ENCODE measurements at places on chromosomes 6 and 20. TPM values are rescaled to one million over a fixed set of nuclear protein-coding genes. Genes with fewer than 3 reads are reported as not detected.

DNA sequence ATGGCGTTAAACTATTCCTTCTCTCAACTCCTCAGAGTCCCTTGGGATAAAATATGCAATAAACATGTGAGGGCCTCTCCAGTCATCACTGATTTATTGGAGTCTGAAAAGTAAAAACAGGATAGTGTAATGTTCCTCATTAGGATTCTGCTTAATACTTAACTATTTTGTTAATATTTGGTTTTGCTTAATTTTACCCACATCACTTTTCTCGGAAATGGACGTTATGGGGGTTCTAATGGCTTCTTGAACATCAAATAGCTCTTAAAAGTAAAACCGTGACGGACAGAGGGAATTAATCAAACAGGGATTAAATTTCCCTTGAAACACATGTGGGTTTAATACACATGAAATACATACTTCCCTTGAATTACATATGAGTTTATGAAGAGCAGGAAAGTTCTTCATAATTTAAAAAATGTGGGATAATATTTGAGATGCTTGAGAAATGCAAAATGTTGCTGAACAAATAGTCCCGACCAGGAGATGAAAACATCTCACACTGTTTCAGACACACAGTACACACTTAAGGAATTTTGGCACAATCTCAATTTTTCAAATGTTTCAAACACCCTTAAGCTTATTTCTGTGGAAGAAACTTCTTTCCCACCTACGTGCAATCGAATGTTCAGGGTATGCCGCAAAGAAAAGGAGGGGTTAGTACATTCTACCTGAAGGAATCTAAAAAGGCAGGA, 38.4 kb upstream of the EIF2S2 start:
- H3K36me3 ChIP-seq: no peaks in the 10 kb centered on the region
- no peak for DNase-seq
- H3K27ac ChIP-seq: no peak overlapping the region
- H3K4me1 ChIP-seq: peaks cover 6% of the 10 kb centered on the region

DNA sequence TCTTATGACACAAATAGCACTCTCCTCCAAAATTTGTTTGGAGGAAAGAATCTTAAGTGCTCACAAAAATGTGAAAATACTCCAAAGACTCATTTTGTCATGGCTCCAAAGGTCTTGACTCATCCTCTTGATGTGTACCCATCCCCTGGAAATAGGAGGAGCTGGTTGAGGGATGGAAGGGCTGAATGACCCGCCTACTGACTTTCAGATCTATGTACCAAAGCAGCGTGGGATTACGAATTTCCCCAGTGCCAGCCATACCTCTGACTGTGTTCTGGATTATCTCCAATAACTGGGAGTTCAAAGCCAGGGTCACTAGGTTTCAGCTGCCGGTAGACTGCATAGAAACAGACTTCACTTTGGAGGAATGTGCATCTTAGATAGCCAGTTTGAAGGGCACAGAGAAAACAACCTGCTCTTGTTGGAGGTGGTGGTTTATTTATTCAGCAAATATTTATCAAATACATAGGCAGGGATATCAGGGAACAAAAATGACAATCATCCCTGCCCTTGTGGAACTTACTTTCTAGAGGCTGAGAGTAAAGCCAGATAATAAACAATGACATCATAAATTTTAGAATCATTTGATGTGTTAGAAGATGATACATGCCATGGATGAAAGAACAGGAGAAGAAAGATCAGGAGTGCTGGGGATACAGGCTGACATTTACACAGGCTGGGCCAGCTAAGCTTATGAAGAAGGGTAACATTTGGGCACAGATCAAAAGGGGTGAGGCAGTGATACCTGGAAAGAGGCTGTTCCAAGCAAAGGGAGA, 246.6 kb downstream of the TBXT start:
- no peak for DNase-seq
- H3K4me3 ChIP-seq: no peak overlapping the region
- no peaks in the 10 kb centered on the region for H3K27me3 ChIP-seq
- H3K36me3 ChIP-seq: peaks cover 9% of the 10 kb centered on the region
- no peaks in the 10 kb centered on the region for H3K4me1 ChIP-seq
- no peak overlapping the region for H3K27ac ChIP-seq

DNA sequence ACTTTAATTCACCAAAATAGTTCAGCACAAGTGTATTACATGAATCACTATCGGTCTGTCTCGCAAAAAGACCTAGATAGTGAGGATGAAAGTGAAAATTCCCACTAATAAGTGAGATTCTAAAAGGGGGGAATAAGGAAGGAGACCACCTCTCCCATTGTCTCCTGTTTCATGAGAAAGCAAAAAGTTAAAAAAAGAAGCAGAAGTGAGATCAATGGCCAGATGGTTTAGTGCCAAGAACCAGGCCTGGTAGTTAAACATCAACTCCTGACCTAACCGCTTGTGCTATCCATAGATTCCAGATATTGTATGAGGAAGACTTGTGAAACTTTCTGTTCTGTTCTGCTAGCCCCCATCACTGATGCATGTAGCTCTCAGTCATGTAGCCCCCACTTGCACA, 293.0 kb downstream of the RNGTT start:
- H3K27ac ChIP-seq: no peak overlapping the region
- 0 out of 2 replicates have a peak, but pooled peaks cover 3% of the 10 kb centered on the region for H3K27me3 ChIP-seq
- no peak overlapping the region for H3K4me3 ChIP-seq
- no peaks in the 10 kb centered on the region for H3K4me1 ChIP-seq
- no peak for DNase-seq

GRCh38 chr20:3839328-3839727, 7.3 kb upstream of the MAVS start:
- H3K27me3 ChIP-seq: peaks cover 2% of the 10 kb centered on the region
- H3K36me3 ChIP-seq: peaks cover 18% of the 10 kb centered on the region
- peaks cover 25% of the 10 kb centered on the region for H3K4me1 ChIP-seq
- no peak overlapping the region for H3K4me3 ChIP-seq

- DNase-seq: peak; percentile 64
- peaks cover 35% of the 10 kb centered on the region for H3K36me3 ChIP-seq
- no peaks in the 10 kb centered on the region for H3K27me3 ChIP-seq
- H3K4me3 ChIP-seq: no peak overlapping the region
Measured at GRCh38 chr6:82182756-82183155, 64.8 kb downstream of the IBTK start.

DNA sequence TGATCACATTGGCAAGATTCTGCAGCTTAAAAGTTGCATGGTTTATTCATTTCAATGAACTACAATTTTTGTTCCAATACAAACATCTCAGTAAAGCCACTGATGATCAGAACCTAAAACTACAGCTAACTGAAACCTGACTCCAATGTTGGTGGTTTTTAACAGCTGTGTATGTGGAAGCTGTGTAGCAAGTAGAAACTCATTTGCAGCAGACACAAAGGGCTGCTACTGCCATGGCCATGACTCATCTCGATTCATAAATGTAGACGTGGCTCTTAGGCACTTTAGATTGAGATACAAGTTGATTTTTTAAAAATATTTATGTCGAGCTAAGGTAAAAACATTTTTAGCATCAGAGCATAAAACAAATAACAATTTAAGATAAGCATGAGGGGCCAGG, 19.5 kb upstream of the MAP3K4 start:
- H3K36me3 ChIP-seq: no peaks in the 10 kb centered on the region
- no peak overlapping the region for H3K4me3 ChIP-seq
- peak overlapping the region; percentile 92 for H3K27ac ChIP-seq
- H3K27me3 ChIP-seq: peaks cover 16% of the 10 kb centered on the region

DNA sequence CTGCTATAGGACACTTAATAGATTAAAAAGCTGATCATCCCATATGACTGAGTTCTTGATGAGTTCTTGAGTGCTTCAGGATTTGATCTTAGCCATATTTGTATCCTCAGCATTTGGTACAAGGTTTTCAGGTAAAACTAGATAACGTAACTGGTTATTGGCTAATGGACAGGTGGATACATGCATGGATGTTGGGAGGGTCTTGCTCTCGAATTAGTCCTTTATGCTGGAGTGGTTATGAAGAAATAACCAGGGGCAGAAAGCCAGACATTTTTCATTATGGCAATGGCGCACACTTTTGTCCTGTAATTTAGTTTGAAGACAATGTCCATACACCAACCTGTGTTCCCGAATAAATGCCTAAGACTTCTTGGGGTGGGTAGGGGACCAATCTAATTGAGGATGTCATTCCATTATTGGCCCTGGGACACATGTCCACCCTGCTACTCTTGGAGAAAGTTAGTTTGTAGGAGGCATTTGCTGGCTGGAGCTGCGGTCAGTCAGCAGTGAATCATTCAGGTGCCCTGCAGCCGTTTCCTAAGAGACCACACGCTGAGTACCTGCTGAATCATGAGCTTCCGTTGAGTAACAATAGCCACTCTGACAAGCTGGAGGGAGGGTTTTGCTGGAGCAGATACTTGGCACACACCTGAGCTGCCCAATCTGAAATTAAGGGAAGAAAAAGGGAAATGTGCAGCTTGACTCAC, 194.4 kb downstream of the FOXA2 start:
- no peak overlapping the region for H3K4me3 ChIP-seq
- H3K27ac ChIP-seq: no peak overlapping the region

DNA sequence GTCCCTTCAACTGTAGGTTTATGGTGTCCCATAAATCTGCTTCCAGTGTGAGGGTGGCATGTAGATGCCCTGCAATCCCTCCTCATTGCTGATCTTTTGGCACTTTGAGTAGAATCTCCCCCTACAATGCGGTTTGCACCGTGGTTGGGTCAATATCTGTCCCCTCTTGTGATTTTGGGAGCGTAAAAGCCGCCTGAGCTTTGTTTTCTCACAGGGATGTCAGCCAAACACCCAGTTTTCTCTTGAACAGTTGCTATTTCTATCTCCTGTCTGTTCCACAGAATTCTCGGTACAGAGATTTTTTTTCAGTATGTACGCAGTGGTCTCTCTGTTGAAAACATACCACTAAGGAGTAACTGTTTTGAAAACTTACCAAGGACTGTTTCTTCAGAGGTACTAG, 21.8 kb downstream of the CDS2 start:
- no peak overlapping the region for H3K27ac ChIP-seq
- DNase-seq: no peak
- H3K4me1 ChIP-seq: peaks cover 26% of the 10 kb centered on the region
- peaks cover 4% of the 10 kb centered on the region for H3K36me3 ChIP-seq
- H3K27me3 ChIP-seq: no peaks in the 10 kb centered on the region
- no peak overlapping the region for H3K4me3 ChIP-seq

DNA sequence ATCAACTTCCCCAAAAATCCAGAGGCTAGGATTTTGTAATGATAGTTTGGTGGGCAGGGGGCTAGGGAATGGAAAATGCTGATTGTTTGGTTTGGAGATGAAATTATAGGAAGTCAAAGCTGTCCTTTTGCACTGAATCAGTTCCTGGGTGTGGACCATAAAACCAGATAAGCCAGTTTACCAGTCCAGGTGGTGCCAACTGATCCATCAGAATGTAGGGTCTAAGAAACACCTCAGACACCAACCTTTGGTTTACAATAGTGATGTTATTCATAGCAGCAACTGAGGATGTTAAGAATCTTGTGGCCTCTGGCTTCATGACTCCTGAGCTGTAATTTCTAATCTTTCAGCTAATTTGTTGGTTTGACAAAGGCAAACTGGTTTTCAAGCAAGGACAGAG, 496.6 kb upstream of the EPHA7 start:
- no peaks in the 10 kb centered on the region for H3K36me3 ChIP-seq
- no peak overlapping the region for H3K4me3 ChIP-seq
- no peaks in the 10 kb centered on the region for H3K4me1 ChIP-seq

GRCh38 chr20:42594011-42594410, 595.7 kb downstream of the PTPRT start:
- H3K27ac ChIP-seq: no peak overlapping the region
- H3K36me3 ChIP-seq: no peaks in the 10 kb centered on the region

DNA sequence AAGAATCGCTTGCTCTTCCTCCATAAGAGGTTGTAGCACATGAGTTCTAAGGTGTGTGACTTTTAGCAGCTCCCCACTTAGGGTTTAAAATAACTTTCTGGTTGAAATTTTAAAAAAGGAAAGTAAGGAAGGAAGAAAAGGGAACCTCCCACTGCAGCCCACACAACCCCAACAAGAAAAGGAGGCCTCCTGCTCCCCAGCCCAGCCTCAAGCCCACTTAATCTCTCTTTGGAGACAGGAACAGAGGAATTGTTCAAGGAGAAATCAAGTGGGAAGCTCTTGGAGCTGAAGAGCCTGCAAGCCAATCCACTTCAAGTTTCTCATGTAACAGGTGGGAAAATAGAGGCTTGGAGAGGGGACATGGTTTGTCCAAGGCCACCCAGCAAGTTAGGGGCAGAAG, 39.1 kb upstream of the PREX1 start:
- no peak for DNase-seq
- H3K4me3 ChIP-seq: no peak overlapping the region
- H3K36me3 ChIP-seq: no peaks in the 10 kb centered on the region
- no peaks in the 10 kb centered on the region for H3K4me1 ChIP-seq

DNA sequence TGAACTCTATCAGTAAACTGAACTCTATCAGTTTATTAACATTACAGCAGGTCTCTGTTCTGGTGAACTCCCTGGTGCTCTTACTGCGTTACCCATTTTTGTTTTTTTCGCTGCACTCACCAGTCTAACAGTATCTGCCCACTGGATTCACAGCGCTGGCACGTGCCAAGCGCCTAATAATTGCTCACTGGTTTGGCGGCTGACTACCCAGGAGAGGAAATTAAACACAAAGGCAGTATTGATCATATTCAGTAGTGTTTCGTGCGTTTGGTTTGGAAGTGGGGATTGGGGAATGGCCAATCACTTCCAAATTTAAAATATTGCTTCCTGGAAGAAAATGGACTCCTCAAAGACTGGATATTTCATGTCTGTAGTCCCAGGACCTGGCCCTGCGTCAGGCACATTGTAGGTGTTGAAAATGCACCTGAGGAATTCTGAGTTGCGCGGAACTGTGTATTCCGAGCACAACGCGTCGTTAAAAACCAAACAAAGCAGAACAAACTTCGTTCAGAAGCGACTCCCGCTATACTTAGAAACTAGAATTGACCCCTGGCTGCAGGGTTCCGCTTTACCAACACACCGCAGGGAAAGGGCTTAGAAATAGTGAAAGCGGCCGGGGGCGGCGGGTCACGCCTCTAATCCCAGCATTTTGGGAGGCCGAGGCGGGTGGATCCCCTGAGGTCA, 1.1 kb upstream of the RPS12 start:
- peak overlapping the region; percentile 93 for H3K4me3 ChIP-seq
- H3K27me3 ChIP-seq: peaks cover 24% of the 10 kb centered on the region
- H3K36me3 ChIP-seq: peaks cover 40% of the 10 kb centered on the region
- peak overlapping the region; percentile 95 for H3K27ac ChIP-seq

DNA sequence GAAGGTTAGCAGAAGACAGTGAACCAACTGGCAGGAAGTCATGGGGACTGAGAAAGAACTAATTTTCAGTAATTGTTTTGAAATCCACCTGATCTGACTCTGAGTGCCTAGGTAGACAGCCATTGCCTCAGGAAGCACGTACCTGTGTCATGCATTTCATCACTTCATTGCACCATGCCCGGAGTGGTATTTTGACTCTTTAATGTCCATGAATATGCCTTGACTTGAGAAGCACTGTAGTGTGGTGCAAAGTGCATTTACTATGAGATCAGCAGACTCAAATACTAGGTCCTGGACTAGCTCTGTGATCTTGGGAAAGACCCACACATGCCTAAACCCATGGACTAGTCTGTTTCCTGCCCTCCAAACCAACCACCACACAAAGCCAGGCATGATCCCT, 370.9 kb upstream of the MARCKS start:
- H3K36me3 ChIP-seq: no peaks in the 10 kb centered on the region
- H3K4me1 ChIP-seq: peaks cover 25% of the 10 kb centered on the region
- no peak overlapping the region for H3K4me3 ChIP-seq
- no peak overlapping the region for H3K27ac ChIP-seq
- no peaks in the 10 kb centered on the region for H3K27me3 ChIP-seq

- H3K4me3 ChIP-seq: no peak overlapping the region
- no peak for DNase-seq
- H3K27ac ChIP-seq: no peak overlapping the region
- peaks cover 5% of the 10 kb centered on the region for H3K36me3 ChIP-seq
- peaks cover 24% of the 10 kb centered on the region for H3K4me1 ChIP-seq
Measured at GRCh38 chr20:37697314-37697713, 3.5 kb downstream of the CTNNBL1 start.

Gene SLC22A7
- not detected for total RNA-seq

Gene BMP7
- not detected for total RNA-seq

Gene GPRC6A
- not detected for total RNA-seq

Gene TBX18
- total RNA-seq: 20.6 TPM

Gene MAP7
- total RNA-seq: 0.19 TPM

Gene E2F3
- 17.2 TPM for total RNA-seq

All from HFFc6 (cell line).